ENCODE measurements at places on chromosomes 6 and 20.

GRCh38 chr6:42509765-42510164 lies 54.1 kb upstream of the UBR2 start:
- no peak for DNase-seq

DNA sequence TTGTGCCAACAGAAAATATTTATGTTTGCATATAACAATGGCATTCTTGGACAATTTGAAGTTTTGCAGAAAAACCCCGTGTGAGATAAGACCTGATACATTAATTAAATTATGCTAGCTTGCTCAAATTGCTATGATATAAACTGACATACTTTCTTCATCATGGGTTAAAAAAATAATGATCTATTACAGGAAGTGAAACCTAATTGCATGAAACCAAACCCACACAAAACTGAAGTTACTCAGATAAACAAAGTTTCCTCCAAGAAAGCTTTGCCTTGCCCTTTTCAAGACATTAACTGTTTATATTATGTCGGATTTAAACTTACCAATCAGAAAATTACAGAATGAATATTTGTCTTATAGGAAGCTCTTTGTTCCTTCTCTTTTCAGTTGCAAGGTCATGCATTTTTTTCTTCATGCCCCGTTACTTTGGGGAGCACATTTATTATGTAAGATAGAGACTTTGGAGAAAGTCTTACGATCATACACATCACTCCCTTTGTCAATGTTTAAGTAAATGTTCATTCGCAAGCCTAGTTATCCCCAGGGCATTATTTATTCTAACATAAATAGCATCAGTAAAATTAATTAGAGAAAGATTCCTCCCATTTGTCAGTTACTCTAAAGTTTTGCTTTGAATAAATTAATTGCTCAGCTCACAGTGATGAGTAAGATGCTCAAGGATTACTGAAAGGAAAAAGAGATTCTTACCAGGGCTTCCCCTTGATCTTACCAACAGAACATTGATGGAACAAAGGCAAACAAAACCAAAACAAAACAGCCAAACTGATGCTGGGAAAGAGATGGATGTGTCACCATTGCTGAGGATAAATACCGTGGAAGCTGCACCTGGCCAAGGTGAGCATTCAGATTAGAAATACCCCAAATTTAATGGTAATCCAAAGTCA lies 14.8 kb upstream of the TMEM244 start:
- DNase-seq = no peak

DNA sequence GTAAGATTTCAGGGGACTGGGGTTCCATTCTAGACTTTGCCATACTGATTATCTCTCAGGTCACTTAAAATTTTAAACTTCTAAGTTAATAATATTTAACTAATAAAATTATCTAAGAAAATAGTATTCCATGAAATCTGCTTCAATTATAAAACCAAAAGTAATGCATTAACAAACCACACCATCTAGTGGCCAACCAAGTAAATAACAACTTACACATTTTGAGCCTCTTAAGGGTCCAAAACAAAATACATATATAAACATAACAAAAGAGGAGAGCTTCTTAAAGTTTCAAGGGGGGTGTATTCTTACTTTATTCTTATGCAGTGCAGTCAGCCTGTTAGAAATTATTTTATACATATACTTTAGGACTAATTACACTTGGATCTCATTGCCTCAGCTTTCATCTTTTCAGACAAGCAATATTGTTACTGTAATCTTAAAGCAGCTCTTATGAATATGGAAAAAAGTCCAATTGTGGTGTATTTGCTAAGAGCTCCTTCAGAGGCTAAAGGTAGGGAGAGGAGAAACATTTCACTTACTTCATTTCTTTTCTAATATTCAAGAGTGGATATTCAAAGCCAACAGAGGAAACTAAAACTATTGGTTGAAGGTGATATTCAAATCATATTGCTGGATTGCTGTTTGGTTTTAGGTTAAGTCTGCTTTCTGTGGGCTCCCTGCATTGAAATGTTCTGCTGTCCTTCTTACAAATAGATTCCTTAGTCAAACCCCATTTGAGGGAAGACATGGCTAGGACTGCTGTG lies 199.7 kb upstream of the SIM1 start:
- no peak for DNase-seq

GRCh38 chr20:12949429-12949980 lies 59.3 kb upstream of the SPTLC3 start:
- DNase-seq = no peak

- DNase-seq = no peak
These were observed 320.1 kb upstream of the FKBP1C start for GRCh38 chr6:62891065-62891647.

DNA sequence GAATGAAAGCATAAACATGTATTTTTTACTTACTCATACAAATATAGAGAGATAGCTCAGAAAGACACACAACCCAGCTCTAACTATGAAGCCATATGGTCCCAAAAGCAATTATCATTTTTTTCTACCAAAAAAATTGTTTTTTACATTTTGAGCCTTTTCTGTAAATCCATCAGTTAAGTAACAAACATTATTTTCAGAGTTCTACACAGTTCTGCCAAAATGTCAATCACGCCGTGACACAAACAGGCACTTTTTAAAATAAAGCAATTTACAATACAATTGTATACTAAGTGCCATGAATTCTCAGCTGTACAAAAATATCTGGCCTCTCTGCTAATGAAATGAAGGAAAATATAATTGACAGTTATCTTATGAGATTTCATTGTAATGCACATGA lies 201.4 kb upstream of the ID4 start:
- no peak for DNase-seq

GRCh38 chr6:57255451-57256169 lies 33.5 kb upstream of the RAB23 start:
- DNase-seq = no peak

- peak; percentile 58 for DNase-seq
These were observed 661 bp upstream of the HEBP2 start for GRCh38 chr6:138403324-138403800.

- no peak for DNase-seq
These were observed 110.4 kb downstream of the ADGRG6 start for GRCh38 chr6:142412241-142412640.

DNA sequence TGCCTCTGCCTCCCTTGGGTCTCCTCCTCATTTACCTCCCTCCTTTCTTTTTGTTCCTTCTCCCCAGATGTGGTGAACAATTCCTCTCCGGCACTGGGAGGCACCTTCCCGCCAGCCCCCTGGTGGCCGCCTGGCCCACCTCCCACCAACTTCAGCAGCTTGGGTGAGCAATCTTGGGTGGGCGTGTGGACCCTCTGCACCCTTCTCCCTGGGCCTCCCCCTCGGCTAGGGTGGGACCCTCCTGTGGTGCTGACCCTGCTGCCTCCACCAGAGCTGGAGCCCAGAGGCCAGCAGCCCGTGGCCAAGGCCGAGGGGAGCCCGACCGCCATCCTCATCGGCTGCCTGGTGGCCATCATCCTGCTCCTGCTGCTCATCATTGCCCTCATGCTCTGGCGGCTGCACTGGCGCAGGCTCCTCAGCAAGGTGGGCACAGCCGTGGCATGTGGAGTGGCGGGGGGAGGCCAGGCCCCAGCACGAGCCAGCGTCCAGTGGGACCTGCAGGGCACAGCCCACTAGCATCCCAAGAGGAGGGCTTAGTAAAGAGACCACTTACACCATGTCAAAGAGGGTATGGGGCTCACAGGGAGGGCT lies 8.8 kb downstream of the DDR1 start:
- DNase-seq = no peak

DNA sequence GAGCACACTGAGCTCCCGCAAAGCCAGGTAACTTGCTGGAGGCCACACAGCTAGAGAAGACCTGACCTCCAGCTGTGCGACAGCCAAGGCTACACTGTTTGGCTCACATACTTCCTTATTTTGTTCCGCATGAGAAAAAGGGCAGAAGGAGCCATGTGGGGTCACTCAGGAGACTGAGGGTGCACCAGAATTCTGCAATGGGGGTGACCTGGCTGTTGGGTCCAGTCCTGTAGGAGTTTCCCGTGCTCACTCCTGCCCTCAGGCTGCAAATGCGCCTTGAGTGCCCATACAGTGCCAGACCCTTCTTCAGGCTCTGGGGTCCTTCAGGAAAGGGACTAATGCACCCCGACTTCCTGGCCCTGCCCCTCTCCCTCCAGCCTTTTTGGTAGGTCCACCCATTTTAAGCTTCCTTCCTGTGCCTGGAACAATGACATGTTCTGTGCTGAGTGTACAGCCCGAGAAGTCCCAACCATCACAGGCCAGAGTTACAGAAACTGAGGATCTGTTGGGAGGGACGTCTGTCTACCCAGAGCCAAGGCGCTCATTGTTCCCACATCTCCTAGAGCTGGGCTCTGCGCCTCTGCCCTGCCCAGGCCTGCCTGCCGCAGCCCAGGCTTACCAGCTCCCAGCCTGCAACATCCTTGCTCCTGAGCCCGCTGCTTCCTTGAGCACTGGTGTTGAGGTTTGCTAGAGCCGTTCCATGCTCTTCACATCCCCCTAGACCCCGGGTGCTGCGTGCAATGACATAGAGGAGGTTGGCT lies 33.5 kb upstream of the CD93 start:
- DNase-seq = no peak

DNA sequence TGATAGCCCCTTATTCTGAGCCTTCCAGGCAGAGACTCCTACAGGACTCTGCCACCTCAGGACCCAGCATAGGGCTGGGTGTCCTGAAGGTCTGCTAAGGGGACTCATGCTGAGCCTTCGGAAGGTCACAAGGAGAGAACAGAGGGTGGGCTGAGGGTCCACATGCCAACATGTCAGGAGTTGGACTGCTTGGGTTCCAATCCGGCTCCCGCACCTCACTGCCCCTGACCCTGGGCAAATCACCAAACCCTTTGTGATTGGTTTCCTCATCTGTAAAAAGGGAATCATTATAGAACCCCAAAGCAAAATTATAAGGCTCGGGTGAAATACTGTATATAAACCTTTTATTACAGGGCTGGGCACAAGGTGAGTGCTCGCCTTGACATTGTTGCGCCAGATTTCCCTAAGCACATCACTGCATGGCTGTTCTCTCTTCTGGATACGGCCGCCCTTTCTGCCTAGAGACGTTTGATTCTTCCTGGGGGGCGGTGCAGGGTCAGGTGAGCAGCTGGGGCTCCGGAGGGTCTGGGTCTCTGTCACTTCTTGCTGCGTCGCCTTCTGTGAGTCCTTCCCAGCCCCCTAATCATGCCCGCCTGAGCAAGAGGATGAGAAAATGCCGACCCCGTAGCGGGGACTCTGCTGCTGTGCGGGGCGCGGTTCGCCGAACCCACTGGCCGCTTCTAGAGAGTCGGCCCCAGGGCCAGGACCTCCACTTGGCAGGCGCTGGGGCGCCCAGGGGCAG lies 90.5 kb upstream of the EPB41L1 start:
- DNase-seq = no peak

DNA sequence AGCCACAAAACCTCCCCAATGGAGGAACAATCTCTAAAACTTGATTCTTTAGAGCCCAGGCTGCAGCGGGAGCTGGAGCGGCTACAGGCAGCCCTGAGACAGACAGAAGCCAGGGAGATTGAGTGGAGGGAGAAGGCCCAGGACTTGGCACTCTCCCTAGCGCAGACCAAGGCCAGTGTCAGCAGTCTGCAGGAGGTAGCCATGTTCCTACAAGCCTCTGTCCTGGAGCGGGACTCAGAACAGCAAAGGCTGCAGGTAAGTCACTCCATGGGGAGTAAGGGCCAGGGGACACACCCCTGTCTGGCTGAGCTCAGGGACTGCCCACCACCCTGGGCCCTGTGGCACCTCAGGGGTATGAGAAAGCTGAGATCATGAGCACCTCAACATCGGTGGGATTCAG lies 24.7 kb downstream of the C20orf173 start:
- DNase-seq = no peak

DNA sequence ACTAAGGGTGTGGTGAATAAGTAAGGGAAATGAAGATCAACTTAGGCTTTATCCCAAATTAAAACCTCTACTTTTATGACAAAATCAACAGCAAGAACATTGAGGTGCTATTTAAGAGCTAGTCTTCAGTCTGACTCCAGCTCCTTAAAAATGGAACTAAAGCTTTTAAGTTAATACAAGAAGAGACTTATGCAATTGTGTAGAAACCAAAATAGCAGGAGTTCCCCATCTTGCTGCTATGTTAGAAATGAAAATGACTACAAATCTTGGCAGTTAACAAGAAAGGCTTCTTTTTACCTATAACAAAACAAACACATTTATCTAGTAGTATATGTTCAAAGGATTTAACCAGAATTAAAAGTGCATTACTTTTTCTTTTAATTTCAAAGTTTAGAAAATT lies 25.7 kb downstream of the HMGN3 start:
- no peak for DNase-seq

GRCh38 chr6:149045404-149045803 lies 272.1 kb upstream of the TAB2 start:
- DNase-seq = no peak

Measured in left lobe of liver (tissue), 2 donors.